ENCODE measurements at places on chromosomes 5 and 9. TPM values are rescaled to one million over a fixed set of nuclear protein-coding genes. Genes with fewer than 3 reads are reported as not detected.

Gene PCDHB16
- total RNA-seq, result 8.0 TPM

Gene KCTD16
- 0.11 TPM for total RNA-seq

Gene PCDHGB4
- 3.8 TPM for total RNA-seq

Gene IL33
- not detected for total RNA-seq

Gene CDC14B
- total RNA-seq, result 26.6 TPM

Gene KIF4B
- 0.07 TPM for total RNA-seq

Gene CCL19
- total RNA-seq, result not detected

Gene SLC36A2
- 0.07 TPM for total RNA-seq

Gene ARHGEF28
- total RNA-seq, result 0.57 TPM

Gene ARL14EPL
- total RNA-seq, result not detected

Gene IFNA2
- total RNA-seq, result not detected

Gene PTPN3
- 2.2 TPM for total RNA-seq

Gene PCDHB9
- 2.6 TPM for total RNA-seq

- no peak overlapping the region for H3K4me3 ChIP-seq
- no peaks in the 10 kb centered on the region for H3K27me3 ChIP-seq
Observed at GRCh38 chr5:110351430-110351829, 375.0 kb downstream of the TMEM232 start.

DNA sequence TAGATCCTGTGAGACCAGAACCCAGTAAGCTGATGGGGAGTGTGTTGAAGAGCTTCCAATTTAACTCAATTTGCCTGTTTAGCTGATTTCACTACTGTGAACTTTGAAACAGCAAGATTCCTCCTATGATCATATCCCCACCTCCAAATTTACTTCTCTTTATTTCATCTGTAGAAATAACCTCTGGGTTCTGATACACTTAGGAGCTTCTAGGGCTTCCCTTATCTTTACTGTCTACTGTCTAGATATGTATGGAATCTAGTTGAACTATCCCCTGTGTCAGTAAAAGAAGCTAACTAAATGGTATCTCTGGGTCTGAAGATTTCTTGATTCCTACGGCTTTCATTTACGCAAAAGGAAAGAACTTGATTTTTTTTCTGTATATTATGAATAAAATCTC, 116.8 kb downstream of the GCNT1 start:
- no peak overlapping the region for H3K4me3 ChIP-seq
- H3K27me3 ChIP-seq, result no peaks in the 10 kb centered on the region
- no peaks in the 10 kb centered on the region for H3K4me1 ChIP-seq
- DNase-seq, result no peak
- H3K36me3 ChIP-seq, result peaks cover 5% of the 10 kb centered on the region
- H3K27ac ChIP-seq, result no peak overlapping the region

DNA sequence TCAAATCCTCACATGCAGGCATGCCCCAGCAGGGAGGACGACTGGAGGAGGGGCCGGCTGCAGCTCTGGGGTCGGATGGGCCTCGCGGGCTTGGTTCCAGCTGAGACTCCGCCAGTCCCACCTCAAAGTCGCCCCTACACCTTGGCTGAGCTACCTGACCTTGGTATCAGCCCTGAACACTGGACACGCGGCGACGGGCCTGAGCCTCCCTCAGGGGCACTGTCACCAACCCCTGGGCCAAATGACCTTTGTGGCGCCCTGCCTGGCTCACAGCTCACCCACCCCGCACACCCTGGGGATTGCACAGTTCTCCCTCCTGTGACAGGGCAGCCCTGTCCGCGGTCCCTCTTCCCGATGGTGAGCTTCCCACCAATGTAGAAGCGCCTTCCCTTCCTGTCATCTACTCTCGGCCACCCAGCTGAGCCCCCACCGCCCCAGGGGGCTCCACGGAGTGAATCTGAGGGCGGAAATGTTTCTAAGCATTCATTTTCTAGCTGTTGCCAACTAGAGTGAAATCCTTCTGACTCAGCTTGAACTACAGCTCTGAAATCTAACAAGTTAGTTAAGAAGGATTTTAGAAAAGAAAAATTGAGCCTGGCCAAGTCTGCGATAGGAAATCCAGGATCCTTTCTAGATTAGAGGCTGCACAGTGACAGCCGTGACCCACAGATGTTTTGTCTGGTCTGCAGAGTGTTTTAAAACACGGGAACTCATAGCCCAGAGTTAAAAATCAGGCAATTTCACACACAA, 138.9 kb upstream of the PHYKPL start:
- H3K36me3 ChIP-seq, result peaks cover 17% of the 10 kb centered on the region
- H3K4me1 ChIP-seq, result no peaks in the 10 kb centered on the region
- no peaks in the 10 kb centered on the region for H3K27me3 ChIP-seq

DNA sequence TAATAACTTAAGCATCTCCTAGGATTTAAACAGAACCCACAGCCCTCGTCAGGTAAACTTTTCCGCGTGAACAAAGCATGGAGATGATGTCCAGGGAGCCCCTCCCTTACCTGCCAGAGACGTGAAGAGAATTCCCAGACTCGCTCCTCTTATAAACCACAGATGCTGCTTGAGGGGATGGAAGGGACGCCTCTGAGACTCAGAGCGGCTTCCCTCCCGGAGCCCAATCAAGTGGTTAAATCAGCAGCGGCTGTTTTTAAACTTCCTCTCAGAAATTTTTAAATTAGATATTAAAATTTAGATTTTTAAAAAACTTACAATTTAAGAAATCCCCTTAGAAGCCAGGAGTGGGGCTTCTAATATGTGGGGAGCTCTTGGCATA, 71.8 kb downstream of the RAPGEF1 start:
- DNase-seq, result no peak
- H3K4me1 ChIP-seq, result no peaks in the 10 kb centered on the region
- no peaks in the 10 kb centered on the region for H3K27me3 ChIP-seq
- peaks cover 16% of the 10 kb centered on the region for H3K36me3 ChIP-seq

- no peaks in the 10 kb centered on the region for H3K36me3 ChIP-seq
- H3K27me3 ChIP-seq, result no peaks in the 10 kb centered on the region
- no peaks in the 10 kb centered on the region for H3K4me1 ChIP-seq
- H3K27ac ChIP-seq, result no peak overlapping the region
- H3K4me3 ChIP-seq, result no peak overlapping the region
Observed at GRCh38 chr5:111043712-111044506, 27.6 kb upstream of the TSLP start.

DNA sequence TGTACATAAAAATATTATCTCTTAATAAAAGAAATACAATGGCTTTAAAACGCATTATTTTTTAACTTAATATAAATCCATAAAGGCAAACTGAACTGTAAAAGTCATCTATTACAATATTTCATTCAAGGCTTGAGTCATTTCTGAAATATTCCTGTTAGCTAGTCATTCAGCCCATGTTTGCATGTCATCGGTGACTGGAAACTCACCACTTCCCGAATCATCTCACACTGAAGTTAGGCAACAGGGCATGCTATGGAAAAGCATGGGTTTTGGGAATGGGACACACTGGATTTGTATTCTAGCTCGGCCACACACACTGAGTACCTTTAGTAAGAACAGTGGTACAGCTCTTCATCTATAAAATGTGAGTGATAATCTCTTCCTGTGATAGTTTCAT, 691.1 kb upstream of the C9orf72 start:
- DNase-seq, result no peak
- no peaks in the 10 kb centered on the region for H3K4me1 ChIP-seq
- no peaks in the 10 kb centered on the region for H3K27me3 ChIP-seq
- no peaks in the 10 kb centered on the region for H3K36me3 ChIP-seq
- no peak overlapping the region for H3K4me3 ChIP-seq

- no peak for DNase-seq
- H3K27ac ChIP-seq, result no peak overlapping the region
- no peaks in the 10 kb centered on the region for H3K4me1 ChIP-seq
- H3K36me3 ChIP-seq, result no peaks in the 10 kb centered on the region
- H3K27me3 ChIP-seq, result no peaks in the 10 kb centered on the region
- H3K4me3 ChIP-seq, result no peak overlapping the region
Observed at GRCh38 chr9:133514460-133515239, 10.1 kb downstream of the MYMK start.

- no peak for DNase-seq
- no peaks in the 10 kb centered on the region for H3K27me3 ChIP-seq
- H3K4me1 ChIP-seq, result no peaks in the 10 kb centered on the region
- H3K36me3 ChIP-seq, result no peaks in the 10 kb centered on the region
- H3K27ac ChIP-seq, result no peak overlapping the region
- H3K4me3 ChIP-seq, result no peak overlapping the region
Observed at GRCh38 chr9:16352791-16353401, 517.6 kb downstream of the BNC2 start.

GRCh38 chr9:121252104-121252851, 15.7 kb upstream of the GSN start:
- H3K27me3 ChIP-seq, result peaks cover 4% of the 10 kb centered on the region
- H3K36me3 ChIP-seq, result no peaks in the 10 kb centered on the region
- no peak overlapping the region for H3K4me3 ChIP-seq
- DNase-seq, result no peak
- H3K27ac ChIP-seq, result no peak overlapping the region
- H3K4me1 ChIP-seq, result peaks cover 7% of the 10 kb centered on the region

GRCh38 chr5:9619331-9620092, 10.6 kb downstream of the TAS2R1 start:
- no peak for DNase-seq
- no peak overlapping the region for H3K27ac ChIP-seq
- no peaks in the 10 kb centered on the region for H3K27me3 ChIP-seq
- no peak overlapping the region for H3K4me3 ChIP-seq
- H3K36me3 ChIP-seq, result no peaks in the 10 kb centered on the region
- peaks cover 3% of the 10 kb centered on the region for H3K4me1 ChIP-seq

DNA sequence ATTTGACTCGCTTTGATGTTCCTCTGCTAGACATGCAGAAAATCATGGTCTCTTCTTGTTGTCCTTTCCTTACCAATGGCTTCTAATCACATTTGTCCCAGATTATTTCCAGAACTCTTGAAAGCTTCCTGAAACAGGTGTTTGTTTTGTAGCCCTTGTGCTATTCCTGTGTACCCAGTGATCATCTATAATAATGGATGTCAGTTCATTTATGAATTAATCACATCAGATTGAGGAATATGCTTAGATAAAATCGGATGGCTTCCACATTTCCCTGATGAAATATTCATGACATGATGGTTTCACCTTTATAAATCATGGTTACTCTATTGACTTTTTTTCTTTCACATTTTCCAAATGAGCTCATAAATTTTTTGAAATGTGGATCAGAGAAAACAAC, 359.0 kb upstream of the DMAC1 start:
- no peaks in the 10 kb centered on the region for H3K27me3 ChIP-seq
- H3K4me1 ChIP-seq, result no peaks in the 10 kb centered on the region
- DNase-seq, result no peak
- no peak overlapping the region for H3K27ac ChIP-seq

GRCh38 chr9:135937521-135938489, 23.4 kb downstream of the UBAC1 start:
- DNase-seq, result no peak
- no peaks in the 10 kb centered on the region for H3K4me1 ChIP-seq
- no peaks in the 10 kb centered on the region for H3K27me3 ChIP-seq
- no peak overlapping the region for H3K4me3 ChIP-seq
- H3K36me3 ChIP-seq, result peaks cover 80% of the 10 kb centered on the region

DNA sequence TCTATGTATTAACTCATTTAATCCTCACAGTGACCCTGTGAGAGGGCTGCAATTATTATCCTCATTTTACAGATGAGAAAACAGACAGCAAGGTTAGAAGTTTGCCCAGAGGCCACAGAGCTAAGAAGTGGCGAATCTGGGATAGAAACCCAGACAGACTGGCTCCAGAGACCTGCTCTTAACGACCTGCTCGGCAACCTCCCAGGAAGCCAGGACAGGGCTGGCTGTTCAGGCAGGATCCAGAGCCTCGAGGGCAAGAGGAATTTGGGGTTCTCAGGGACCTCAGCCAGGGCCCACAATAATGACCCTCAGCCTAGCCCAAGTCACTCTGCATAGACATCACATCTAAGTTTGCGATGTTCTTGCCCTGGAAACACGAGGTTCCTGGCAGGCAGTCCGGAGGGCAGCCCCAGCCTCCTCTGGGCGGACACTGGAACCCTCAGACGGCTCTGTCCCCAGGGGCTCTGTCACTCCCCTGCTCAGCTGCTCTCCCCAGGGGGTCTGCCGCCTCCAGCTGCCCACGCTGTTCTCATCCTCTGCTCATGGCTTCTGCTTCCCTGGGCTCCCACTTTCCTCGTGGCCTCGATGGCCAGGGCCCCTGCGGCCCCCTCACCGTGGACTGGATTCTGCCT, 138.5 kb upstream of the ERCC6L2 start:
- no peaks in the 10 kb centered on the region for H3K4me1 ChIP-seq
- no peaks in the 10 kb centered on the region for H3K36me3 ChIP-seq
- H3K4me3 ChIP-seq, result no peak overlapping the region
- DNase-seq, result no peak

- H3K27me3 ChIP-seq, result no peaks in the 10 kb centered on the region
- DNase-seq, result peak; percentile 49
- H3K36me3 ChIP-seq, result no peaks in the 10 kb centered on the region
- no peak overlapping the region for H3K4me3 ChIP-seq
Observed at GRCh38 chr9:72476617-72477437, 44.6 kb upstream of the TMC1 start.

- no peak overlapping the region for H3K27ac ChIP-seq
- peaks cover 3% of the 10 kb centered on the region for H3K4me1 ChIP-seq
- no peaks in the 10 kb centered on the region for H3K27me3 ChIP-seq
- H3K4me3 ChIP-seq, result no peak overlapping the region
Observed at GRCh38 chr5:153880106-153880505, 158.6 kb downstream of the FAM114A2 start.

- H3K27ac ChIP-seq, result no peak overlapping the region
- no peaks in the 10 kb centered on the region for H3K27me3 ChIP-seq
- H3K36me3 ChIP-seq, result peaks cover 13% of the 10 kb centered on the region
- peaks cover 4% of the 10 kb centered on the region for H3K4me1 ChIP-seq
- no peak for DNase-seq
Observed at GRCh38 chr5:126469536-126470316, 46.5 kb downstream of the GRAMD2B start.

GRCh38 chr5:122690266-122690665, 84.6 kb upstream of the SNX2 start:
- no peak for DNase-seq
- no peaks in the 10 kb centered on the region for H3K4me1 ChIP-seq
- H3K27ac ChIP-seq, result no peak overlapping the region
- H3K4me3 ChIP-seq, result no peak overlapping the region
- H3K36me3 ChIP-seq, result no peaks in the 10 kb centered on the region

- no peak for DNase-seq
- no peak overlapping the region for H3K27ac ChIP-seq
- H3K4me3 ChIP-seq, result no peak overlapping the region
- H3K27me3 ChIP-seq, result peaks cover 4% of the 10 kb centered on the region
- no peaks in the 10 kb centered on the region for H3K36me3 ChIP-seq
Observed at GRCh38 chr5:149267241-149267973, 4.3 kb upstream of the AFAP1L1 start.

GRCh38 chr9:70262948-70263347, 4.2 kb downstream of the SMC5 start:
- H3K4me1 ChIP-seq, result no peaks in the 10 kb centered on the region
- peaks cover 27% of the 10 kb centered on the region for H3K36me3 ChIP-seq
- DNase-seq, result no peak

GRCh38 chr5:124596595-124597421, 149.6 kb downstream of the ZNF608 start:
- H3K4me3 ChIP-seq, result no peak overlapping the region
- DNase-seq, result no peak
- H3K4me1 ChIP-seq, result no peaks in the 10 kb centered on the region
- H3K27me3 ChIP-seq, result no peaks in the 10 kb centered on the region
- no peak overlapping the region for H3K27ac ChIP-seq
- no peaks in the 10 kb centered on the region for H3K36me3 ChIP-seq

- H3K27me3 ChIP-seq, result no peaks in the 10 kb centered on the region
- H3K36me3 ChIP-seq, result peaks cover 15% of the 10 kb centered on the region
- H3K4me3 ChIP-seq, result no peak overlapping the region
- DNase-seq, result no peak
- no peaks in the 10 kb centered on the region for H3K4me1 ChIP-seq
Observed at GRCh38 chr5:164244-164643, 27.1 kb upstream of the LRRC14B start.

- H3K4me1 ChIP-seq, result no peaks in the 10 kb centered on the region
- H3K27me3 ChIP-seq, result no peaks in the 10 kb centered on the region
- no peak overlapping the region for H3K27ac ChIP-seq
- DNase-seq, result no peak
- no peak overlapping the region for H3K4me3 ChIP-seq
Observed at GRCh38 chr9:129998491-129999140, 44.4 kb downstream of the FNBP1 start.
